ENCODE measurements at places on chromosomes 7 and 10.

- DNase-seq: no peak
Observed at GRCh38 chr10:30346131-30346530, 2.9 kb downstream of the MTPAP start.

DNA sequence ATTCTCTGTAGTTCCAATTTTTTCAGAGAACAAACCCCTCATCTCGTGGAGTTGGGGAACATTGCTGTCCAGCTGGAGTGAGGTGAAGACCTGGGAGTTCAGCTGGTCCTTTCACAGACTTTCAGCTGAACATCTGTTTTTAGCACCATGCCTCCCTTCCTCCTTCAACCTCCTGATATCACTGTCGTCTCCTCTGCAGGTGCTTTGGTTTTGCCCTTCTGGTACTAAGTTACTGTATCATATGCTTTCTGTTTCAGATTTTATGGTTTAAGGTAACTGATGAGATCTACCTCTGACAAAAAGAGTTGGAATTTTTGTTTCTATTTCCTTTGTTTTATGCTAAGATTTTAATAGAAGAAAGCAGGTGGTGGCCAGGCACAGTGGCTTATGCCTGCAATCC, 102.9 kb downstream of the ZNF438 start:
- DNase-seq: no peak

- no peak for DNase-seq
Observed at GRCh38 chr7:40717242-40717641, 582.4 kb downstream of the SUGCT start.

- DNase-seq: no peak
Observed at GRCh38 chr10:98338318-98338717, 70.3 kb upstream of the LOXL4 start.

- DNase-seq: no peak
Observed at GRCh38 chr7:115292381-115292780, 370.5 kb downstream of the MDFIC start.

All from activated CD4-positive, alpha-beta T cell treated with anti-CD3 and anti-CD28 coated beads, Interleukin-2, amount 50 U/mL, for 4 hours (primary cell).